Choroid plexus epithelial cell (primary cell): ENCODE measurements at places on chromosomes 16 and 17.

DNA sequence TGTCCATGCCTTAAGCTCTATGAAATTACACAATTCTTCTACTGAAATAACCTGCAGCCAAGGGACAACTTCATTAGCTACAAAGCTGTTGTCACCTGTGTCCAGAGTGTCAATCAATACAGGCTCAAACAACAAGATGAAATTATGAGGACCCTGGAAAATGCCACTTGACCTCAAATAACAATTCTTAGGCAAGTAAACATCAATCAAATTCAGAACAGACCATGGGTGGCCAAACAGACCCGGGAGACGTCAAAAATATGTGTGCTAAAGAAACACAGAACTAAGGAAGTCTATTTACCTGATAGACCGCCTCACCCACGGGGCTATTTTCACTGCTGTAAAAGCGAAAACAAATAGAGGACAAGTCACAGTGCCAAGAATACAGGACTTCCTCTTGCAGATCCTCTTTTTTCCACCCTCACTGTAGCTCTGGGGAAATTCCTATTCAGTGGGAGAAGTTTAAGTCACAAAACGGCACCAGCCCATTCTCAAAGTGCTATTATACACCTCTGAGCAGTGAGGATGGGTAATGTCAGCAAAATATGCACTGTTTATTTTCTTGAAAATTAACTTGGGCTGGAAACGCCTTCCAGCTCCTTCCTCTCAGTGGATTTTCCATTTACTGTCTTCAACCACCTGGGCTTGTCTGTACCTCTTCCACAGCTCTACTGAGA, 2.7 kb downstream of the LITAF start:
- no peak for DNase-seq

DNA sequence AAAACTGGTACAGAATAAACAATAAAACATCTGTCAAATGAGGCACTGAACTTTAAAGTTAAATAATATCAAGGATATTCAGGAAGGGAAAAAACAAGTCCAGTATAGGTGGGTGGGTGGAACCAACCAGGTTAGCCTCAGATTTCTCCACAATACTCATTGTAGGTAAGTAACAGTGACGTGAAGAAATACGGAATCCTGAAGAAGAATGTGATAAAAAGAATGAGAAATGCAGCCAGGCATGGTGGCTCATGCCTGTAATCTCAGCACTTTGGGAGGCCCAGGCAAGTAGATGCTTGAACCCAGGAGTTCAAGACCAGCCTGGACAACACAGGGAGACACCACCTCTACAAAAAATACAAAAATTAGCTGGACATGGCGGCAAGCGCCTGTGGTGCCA, 47.3 kb downstream of the UBE2G1 start:
- DNase-seq: no peak

DNA sequence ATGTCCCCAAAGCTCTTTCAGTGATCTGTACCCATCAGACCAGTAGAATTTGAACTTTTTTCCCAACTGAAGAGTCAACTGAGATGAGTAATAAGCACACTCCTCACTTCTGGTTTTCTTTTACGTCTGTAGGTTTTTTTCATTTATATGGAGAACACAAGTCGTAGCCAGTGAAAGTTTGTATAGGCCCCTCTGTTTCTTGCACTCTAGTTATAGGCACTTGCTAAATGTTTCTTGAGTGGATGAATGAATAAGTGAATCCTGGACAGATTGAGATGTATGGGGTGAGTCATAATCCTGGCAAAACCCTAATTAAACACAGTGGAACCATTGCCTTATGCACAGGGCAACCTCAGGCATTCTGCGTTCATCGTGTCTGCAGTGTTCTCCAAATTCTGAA, 193.7 kb upstream of the TBX2 start:
- DNase-seq: no peak

DNA sequence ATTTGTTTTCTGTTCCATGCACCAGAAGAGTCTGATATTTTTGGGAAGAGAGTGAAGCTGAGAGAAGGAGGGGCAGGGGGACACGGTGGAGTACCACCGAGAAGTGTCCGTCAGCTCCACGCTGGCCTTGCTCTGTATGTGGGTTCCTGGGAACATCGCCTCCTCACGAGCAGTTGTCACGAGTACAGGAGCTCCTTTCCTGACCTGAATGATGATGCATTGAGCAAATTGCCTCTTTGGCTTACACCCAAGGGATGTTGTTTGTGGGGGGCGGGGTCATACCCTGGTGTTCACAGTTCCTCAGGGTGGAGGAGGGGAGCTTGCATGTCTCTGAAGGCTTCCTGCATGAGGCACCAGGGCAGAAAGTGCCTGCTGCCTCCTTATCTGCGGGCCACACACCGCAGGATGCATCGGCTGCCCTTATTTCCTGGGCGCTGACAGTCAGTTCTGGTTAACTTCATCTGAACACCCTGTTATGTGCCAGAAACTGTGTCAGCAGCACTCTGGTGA, 36.2 kb downstream of the RGS9 start:
- DNase-seq: peak; percentile 95

DNA sequence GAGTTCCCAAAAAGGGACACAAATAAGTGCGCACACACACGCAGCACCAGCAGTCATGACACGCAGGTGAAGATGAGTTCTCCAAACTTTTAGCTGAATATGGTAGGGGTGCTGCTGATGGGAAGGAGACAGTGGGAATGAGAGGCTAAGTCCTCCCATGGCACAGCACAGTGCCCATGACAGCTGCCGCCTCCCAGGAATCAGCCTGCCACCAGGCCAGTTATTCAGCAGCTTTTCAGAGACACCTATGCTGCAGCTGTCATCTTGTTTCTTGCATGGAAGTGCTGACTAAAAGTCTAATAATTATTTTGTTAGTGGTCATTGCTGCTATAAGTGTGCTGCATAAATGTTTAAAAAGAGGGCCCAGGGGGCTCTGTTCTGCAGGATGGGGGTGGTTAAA, 12.2 kb downstream of the WFIKKN2 start:
- no peak for DNase-seq

- DNase-seq: peak; percentile 10
Measured at GRCh38 chr17:14434506-14434905, 133.6 kb downstream of the HS3ST3B1 start.

DNA sequence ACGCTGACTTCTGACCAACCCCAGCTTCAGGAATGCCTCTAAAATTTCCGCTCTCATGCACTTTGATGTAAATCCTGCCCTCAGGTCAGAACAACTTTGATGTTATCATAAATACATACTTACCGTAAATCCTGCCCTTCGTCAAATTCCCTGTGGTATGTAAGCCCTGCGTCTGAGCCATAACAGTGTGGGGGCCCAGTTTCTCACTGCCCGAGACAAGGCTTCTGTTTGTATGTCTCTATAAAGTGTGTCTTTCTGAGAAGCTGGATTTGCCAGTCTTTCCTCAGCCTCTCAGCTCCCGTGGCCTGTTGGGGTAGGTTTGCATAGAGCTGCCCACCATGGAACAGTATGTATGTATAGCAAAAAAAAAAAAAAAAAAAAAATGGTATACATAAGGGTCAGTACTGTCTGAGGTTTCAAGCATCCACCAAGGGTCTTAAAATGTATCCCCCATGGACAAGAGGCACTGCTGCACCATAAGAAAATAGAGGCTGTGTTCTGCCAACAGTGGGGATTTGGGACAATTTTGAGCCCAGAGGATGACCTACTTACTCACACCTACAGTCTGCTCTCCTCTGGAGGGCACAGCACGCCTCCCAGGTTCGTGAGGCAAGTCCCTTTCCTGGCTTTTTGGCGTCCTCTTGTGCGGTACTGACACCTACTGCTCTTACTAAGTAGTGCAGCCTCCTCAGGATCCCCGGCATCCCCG, 17.5 kb downstream of the PRMT7 start:
- DNase-seq: peak; percentile 94

DNA sequence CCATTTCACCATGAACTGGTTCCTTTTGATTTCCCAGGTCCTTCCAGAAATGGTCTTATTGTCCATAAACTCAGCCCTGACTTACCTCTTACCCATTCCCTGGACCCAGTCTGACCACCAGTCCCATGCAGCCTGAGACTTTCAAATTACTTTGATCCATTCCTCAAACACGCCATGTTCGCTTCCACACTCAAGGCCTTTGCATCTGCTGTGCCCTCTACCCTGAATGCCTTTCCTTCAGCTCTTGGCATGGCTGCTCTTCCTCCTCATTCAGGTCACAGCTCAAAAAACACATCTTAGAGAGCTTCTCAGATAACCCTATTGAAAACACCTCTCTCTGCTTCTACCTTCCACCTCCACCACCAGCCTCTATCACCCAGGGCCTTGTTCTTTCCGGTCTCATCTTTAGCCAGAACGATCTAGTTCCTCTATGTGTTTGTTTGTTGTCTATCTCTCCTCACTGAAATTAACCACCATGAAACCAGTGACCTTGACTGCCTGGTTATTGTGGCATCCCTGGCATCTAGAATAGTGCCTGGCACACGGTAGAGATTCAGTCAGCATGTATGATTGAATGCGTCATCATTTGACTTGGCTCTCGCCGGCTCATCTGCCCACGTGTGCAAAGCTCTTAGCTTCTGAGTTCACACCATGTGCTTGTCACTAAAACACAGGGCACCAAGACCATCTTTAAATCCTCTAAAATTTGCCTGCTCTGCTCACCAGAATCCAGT, 12.8 kb downstream of the CRYM start:
- no peak for DNase-seq

DNA sequence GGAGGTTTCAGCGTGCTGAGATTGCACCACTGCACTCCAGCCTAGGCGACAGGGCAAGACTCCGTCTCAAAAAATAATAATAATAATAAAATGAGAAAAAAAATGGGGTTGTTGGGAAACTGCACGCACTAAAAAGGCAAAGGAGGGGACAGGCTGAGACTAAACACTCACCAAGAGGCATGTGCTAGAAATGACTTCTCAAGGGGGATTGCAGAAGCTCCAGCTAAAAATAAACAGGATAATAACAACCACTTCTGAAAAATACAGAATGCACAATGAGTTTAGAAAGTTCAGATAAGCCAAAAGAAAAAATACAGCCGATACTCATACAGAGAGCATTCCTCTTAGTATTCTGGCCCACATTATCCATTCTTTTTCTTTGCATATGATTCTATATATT, 15.1 kb upstream of the TIMP2 start:
- DNase-seq: no peak

DNA sequence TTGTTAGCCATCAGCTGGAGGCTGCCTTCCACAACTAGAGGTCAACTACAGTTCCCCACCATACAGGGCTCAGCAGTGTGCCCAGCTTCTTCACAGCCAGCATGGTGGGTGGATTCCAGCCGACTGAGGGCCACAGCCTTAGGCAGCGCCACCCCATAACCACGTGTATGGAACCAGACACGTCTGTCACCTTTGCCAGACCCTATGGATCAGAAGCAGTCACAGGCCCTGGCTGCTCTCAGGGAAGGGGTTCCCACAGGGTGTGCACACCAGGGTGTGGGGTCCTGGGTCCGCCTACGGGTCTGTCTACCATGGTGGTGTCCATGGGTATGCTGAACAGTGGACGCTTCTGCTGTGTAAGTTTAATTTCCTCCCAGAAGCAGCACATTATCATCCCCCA, 265.0 kb upstream of the FOXF1 start:
- no peak for DNase-seq

DNA sequence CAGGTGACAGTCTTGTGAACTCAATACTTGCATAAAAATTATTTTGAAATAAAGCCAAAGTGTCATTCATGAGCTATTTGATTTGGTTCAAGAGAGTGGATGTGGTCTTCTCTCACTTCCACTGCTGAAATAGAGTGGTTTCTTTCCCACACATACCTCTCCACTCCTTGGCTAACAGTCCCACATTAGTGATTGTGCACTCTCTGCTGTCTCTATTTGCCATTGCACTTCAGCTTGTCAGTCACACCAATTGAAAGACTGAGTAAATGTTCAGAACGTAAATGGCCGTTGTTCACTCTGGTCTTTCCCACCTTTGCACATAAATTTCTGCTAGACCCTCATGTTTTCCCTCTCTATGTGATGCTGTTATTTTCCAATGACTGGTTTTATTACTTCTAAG, 197.5 kb downstream of the FTO start:
- DNase-seq: no peak

GRCh38 chr17:17538417-17539391, 42.5 kb upstream of the RASD1 start:
- DNase-seq: peak; percentile 10

DNA sequence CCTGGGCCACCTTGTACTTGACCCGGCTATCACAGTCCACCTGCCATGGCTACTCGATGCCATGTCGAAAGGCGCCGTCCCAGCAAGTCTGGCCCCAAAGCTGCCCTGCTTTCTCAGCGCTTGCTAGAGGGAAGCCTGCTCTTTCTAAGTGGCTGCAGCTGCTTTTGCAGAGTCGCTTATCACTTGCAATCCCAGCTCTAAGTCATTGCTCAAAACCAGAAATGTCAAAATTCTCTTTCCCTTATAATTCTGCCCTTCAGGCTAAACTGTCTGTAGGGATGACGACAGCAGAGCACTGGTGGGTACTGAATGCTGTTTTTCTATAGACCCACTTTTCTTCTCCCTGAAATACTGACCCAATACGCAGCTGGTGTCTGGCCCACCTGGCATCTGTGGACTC, 184.2 kb downstream of the ENGASE start:
- no peak for DNase-seq

GRCh38 chr17:63189082-63189481, 223.0 kb downstream of the TANC2 start:
- peak; percentile 61 for DNase-seq

GRCh38 chr16:78641433-78641832, 542.0 kb downstream of the WWOX start:
- no peak for DNase-seq

DNA sequence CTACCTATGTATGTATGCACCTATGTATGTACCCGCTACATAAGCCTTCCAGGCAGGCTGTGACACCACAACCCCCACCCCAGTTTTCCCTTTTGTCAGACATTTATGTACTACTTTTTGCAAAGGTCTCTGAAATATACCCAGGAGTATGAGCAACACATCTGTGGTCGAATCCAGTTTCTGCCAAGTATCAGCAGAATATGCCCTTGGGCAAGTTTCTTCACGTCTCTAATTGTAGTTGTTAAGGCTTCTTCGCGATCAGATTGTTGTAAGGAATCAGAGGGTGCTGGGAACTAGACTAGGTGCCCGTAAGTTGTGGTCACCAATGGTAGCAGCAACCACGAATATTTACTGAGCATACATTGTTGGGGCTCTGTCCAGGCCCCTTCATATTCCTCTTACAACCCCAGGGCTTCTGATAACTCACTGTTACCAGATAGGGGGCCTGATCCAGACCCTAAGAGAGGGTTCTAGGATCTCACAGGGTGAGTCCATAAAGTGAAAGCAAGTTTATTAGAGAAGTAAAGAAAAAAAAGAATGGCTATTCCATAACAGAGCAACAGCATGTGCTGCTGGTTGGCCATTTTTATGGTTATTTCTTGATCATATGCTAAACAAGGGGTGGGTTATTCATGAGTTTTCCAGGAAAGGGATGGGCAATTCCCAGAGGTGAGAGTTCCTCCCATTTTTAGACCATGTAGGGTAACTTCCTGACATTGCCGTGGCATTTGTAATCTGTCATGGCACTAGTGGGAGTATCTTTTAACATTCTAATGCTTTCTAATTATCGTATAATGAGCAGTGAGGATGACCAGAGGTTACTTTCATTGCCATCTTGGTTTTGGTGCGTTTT, 16.6 kb downstream of the NUDT7 start:
- no peak for DNase-seq
